ENCODE measurements at places on chromosomes 2 and 18.
A peak's percentile ranks its signal among the peaks of the same experiment; 100 is the strongest.

- no peak for DNase-seq
Measured at GRCh38 chr2:31256611-31257382, 22.8 kb downstream of the EHD3 start.

- peak; percentile 74 for DNase-seq
Measured at GRCh38 chr2:55049821-55050099, 491 bp downstream of the RTN4 start.

DNA sequence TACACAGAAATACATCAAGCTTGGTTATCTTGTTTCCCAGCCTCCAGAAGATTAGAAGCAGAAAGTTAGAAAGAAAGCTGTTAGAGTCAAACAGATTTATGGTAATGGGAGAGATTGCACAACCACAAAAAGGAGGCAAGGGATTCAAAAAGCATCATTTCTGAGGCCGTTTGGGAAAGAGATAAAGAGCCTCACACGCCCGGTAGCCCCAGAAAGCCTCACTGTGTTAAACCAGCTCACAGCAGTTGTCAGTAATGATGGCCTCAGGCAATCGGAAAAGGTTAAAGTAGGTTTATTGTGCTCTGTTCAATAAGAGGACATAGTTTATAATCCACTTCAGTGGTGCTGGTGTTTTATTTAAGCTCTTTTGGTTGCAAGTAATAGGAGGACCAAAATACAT lies 111.3 kb downstream of the DCC start:
- no peak for DNase-seq

- no peak for DNase-seq
Measured at GRCh38 chr2:134253804-134254203, at the start of gene MGAT5. TSS of gene MGAT5 (plus strand) at chr2:134254072. CDS start at chr2:134254404, 332 bp downstream.

DNA sequence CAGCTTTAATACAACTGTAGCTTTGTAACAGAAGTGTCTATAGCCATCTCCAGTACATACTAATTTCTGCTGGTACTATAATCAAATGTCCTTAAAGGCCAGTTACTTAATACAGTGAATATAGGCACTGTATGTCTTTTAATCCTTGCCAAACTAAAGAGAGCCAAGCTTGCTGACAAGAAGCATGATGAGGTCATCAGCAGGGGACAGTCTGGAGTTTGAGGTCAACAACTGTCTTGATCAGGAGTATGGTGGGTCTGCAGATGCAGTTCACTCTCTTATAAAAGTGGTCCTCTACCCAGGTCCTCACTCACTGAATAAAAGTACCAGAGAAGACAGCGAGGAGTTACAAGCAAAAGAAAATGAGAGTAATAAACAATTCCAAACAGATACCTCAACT lies 219.1 kb downstream of the WDPCP start:
- DNase-seq = no peak

- DNase-seq = no peak
Measured at GRCh38 chr2:88827821-88828220, 136.3 kb downstream of the RPIA start.

- DNase-seq = no peak
Measured at GRCh38 chr2:17658251-17658843, 95.3 kb downstream of the SMC6 start.

- no peak for DNase-seq
Measured at GRCh38 chr2:165898381-165898780, 55.2 kb downstream of the TTC21B start.

- DNase-seq = no peak
Measured at GRCh38 chr2:124804014-124804940, 779.2 kb downstream of the CNTNAP5 start.

GRCh38 chr2:162678551-162678950 lies 160.0 kb downstream of the KCNH7 start:
- DNase-seq = no peak

DNA sequence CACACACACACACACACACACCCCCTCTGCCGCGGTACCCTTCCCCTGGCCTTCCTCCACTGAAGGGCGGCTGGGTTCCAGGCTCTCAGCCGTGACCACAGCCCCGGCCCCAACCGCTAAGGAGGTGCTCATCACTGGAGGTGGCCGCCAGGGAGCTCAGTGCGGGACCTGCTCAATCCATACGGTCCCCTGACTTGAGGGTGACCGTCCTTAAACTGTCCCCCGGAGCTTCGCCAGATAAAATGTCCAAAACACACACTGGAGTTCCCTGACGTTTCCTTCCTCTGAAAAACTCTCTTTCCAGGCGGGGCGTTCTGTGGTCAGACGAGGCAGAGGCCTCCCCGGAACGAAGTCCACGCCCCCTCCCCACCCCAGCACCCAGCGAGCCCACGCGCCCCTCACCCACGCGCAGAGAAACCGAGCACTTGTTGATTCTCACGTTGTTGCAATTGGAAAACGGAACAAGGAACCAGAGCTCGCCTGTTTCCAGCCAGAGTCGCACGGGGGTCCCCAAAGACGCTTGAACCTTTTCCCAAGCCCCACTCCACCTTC lies 1.4 kb downstream of the MBP start:
- DNase-seq = no peak

GRCh38 chr2:19359456-19359855 lies 1.0 kb upstream of the OSR1 start:
- DNase-seq = no peak

DNA sequence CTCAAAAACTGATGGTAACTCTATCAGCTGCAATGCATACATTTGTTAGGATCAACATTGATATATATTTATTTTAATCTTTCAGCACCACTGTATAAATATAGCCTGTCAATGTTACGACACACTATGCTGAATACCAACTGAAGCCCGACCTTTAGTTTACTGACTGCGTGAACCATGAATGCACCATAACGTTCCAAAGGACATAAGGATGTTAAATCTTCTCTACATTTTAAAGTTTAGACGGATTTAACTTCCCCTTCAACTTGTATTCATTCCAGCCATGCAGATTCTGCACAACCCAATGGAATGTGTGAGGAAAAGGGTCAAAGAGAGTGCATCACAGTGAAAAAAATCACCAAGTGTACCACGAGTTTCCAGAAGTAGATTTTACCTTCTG lies 489.5 kb downstream of the IRS1 start:
- no peak for DNase-seq

GRCh38 chr2:189657867-189658266 lies 3.4 kb upstream of the ASNSD1 start:
- DNase-seq = no peak

DNA sequence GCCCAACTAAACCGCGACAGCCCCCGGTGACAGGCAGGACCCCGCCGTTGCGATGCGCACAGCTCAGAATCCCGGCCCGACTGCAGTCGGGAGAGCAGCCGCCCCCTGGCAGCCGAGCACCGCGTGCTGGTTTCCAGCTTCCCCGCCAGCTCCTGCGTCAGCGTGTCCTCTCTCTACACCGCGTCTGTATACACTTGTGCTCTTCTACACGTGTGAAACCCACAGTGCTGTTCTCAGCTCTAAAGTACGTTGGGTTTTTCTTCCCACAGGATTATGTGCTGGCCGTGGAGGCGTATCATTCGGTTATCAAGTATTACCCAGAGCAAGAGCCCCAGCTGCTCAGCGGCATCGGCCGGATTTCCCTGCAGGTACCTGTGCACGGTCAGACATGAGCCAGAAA lies 54.0 kb downstream of the ADI1 start:
- DNase-seq = peak; percentile 47

DNA sequence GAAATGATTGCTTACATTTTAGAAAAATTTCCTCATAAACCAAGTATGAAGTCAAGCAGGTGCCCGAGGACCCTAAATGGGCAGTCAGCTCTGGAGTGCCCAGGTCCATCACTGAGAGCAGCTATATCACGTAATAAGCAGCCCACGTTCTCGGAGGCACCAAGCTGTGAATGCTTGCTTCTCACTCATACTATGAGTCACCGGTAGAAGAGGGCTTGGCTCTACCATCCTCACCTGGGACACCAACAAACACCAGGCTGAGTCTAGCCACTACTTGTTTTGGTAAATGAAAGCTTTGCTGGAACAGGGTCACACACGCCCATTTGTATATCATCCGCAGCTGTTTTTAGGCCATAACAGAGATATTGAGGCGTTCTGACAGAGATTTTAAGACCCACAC lies 207.5 kb downstream of the SEPTIN10 start:
- no peak for DNase-seq
